ENCODE measurements at places on chromosomes 4 and X. TPM values are rescaled to one million over a fixed set of nuclear protein-coding genes. Genes with fewer than 3 reads are reported as not detected.

The WNK3 gene
- total RNA-seq: 0.06 TPM

The ANOS1 gene
- total RNA-seq: 3.5 TPM

The FANCB gene
- total RNA-seq: 7.9 TPM

The SNX25 gene
- total RNA-seq: 9.2 TPM

The RGN gene
- total RNA-seq: not detected

The BANK1 gene
- 1.8 TPM for total RNA-seq

The BBS7 gene
- 5.2 TPM for total RNA-seq

The ASIC5 gene
- total RNA-seq: not detected

The TMPRSS11F gene
- total RNA-seq: not detected

The TBC1D14 gene
- total RNA-seq: 33.0 TPM

The SPANXA2 gene
- total RNA-seq: not detected
